ENCODE measurements at places on chromosomes 7 and 10.

DNA sequence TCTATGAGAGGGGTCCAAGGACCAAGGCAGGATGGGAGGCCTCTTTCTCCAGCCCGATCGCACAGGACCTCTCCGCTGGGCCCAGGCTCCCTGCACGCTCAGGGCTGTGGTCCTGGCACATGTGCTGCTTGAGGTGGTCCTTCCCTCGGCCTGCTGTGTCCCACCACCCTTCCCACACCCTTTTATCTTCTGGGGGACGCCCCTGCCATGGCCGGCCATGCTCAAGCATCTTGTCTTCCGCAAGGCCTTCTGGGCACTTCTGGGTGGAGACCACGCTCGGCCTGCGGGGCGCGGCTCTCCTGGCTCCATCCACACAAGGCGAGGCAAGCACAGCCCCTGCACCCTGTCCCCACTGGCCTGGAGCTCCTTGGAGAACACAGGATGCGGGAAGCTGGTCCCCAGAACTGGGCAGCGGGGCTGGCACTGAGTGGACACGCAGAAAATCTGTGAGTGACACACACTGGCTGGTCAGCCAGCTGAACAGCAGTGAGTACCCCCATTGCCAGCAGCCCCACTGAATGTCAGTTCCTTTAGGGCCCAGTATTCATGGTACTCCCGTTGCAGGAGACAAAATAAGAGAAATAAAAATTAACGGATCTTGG is 115.9 kb downstream of the TCERG1L start:
- no peak for DNase-seq

GRCh38 chr10:12534824-12535223 is 185.5 kb downstream of the CAMK1D start:
- DNase-seq, result no peak

GRCh38 chr7:152011860-152012259 is 13.6 kb upstream of the GALNT11 start:
- DNase-seq, result no peak

DNA sequence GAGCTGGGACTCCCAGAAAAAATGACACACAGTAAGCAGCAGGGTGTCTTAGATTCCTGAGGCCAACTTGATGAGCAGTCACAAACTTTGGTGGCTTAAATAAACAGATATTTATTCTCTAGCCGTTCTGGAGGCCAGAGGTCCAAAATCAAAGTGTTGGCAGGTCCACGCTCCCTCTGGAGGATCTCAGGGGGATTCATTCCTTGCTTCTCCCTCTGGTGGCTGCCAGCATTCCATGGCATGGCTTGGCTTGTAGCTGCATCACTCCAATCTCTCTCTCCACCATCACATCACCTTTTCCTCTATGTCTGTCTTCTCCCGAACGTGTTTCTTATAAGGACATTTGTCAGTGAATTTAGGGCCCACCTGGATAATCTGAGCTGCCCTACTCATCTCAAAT is 98.4 kb downstream of the OSBPL3 start:
- DNase-seq, result no peak

DNA sequence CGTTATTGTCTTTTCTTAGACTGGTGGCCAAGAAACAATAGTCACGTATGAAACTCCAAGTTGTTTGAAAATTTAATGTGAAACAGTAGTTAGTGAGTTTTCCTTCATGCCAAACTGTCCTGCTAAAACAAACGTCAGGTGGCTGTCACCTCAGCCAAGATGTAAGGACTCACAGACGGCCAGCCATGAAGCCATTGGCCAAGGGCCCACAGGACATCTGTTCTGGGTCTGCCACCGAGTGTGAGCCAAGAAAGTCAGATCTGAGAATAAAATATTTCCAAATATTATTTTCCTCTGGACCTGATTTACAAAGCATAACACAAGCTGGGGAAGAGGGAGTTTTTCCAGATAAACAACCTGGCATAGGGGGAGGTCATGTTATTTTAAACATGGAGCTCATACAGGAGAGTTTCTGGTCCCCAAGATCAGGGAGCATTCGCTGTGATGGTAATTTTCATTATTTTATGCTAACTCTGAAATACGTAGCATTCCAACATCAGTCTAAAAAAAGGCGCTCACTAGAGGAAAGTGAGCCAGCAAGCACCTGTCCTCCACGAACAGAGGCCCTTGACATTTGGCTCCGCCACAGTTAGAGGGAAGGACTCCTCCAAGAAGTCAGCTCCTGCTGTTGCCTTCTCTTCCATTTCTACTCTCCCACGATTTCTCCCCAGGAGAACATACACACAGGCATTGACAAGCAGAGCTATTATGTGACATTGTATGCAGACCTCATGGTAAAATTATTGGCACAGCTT is 38.9 kb upstream of the LANCL2 start:
- DNase-seq, result peak; percentile 38

DNA sequence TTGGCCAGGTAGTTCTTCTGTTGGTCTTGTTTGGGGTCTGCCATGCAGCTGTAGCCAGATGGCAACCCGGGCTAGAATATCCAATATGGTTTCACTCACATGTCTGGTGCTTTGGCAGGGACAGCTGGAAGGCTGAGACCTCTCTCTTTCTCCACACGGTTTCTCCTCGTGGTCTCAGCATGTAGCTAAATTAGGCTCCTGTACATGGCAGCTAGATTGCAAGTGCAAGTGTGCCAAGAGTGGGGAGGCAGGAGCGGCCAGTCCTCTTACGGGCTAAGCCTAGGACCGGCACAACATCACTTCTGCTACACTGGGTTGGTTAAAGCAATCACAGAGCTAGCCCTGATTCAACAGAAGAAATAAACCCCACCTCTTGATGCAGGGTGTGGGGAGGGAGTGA is 9.3 kb upstream of the PDE1C start:
- DNase-seq, result peak; percentile 72

DNA sequence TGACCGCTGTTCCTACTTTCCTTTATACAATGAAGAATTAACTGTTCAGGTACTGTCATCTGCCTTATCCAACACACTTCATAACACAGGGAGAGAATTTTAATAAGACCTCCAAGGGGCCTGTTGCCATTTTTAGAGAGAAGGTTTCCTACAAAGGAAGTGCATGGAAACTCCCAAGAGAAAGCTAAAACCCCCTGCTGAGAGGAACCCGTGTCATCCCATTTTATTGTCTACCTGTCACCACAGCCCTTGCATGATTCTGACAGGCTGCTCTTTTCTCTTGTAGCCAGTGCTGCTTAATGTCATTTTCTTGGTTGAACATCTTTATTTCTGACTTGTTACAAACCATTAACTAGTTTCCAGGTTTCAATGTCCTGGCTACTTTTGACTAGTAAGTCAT is 98.4 kb downstream of the SNX10 start:
- DNase-seq, result no peak

Data from NCI-H1694 treated with DMSO at 0.1 percent for 48 hours (cell line).